Renal pelvis (tissue), 12 donors: ENCODE measurements at places on chromosomes 4 and X.
A peak's percentile ranks its signal among the peaks of the same experiment; 100 is the strongest.

GRCh38 chr4:170089668-170090351 lies at the start of gene AADAT:
TSS of gene AADAT (minus strand) at chr4:170089956. CDS start at chr4:170089690, 266 bp downstream.
- DNase-seq: peak; percentile 81

DNA sequence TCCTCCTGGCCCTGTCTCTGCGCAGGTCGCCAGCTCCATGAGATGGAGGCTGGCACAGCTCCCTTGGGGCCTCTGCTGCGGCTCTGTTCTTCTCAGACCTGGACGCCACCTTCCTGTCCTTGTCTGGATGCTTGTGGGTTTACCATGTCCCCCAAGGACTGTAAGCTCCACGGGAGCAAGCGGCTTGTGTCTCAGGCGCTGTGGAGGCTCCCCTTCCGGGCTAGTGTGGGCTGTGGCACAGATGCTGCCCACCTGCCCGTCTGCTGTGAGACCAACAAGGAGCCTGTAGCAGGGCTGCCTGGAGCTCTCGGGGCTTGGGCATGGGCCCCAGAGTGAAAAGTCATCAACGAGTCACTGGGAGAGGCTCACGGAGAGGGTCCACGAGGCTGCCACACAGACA lies 25.2 kb downstream of the NAT8L start:
- DNase-seq: no peak

GRCh38 chrX:68763481-68763880 lies 65.3 kb upstream of the EFNB1 start:
- DNase-seq: no peak

- DNase-seq: no peak
Measured at GRCh38 chr4:134780244-134780643, 578.7 kb upstream of the PABPC4L start.

- DNase-seq: no peak
Measured at GRCh38 chrX:69221239-69222102, 56.2 kb upstream of the PJA1 start.
